ENCODE measurements at places on chromosomes 13 and 19.

DNA sequence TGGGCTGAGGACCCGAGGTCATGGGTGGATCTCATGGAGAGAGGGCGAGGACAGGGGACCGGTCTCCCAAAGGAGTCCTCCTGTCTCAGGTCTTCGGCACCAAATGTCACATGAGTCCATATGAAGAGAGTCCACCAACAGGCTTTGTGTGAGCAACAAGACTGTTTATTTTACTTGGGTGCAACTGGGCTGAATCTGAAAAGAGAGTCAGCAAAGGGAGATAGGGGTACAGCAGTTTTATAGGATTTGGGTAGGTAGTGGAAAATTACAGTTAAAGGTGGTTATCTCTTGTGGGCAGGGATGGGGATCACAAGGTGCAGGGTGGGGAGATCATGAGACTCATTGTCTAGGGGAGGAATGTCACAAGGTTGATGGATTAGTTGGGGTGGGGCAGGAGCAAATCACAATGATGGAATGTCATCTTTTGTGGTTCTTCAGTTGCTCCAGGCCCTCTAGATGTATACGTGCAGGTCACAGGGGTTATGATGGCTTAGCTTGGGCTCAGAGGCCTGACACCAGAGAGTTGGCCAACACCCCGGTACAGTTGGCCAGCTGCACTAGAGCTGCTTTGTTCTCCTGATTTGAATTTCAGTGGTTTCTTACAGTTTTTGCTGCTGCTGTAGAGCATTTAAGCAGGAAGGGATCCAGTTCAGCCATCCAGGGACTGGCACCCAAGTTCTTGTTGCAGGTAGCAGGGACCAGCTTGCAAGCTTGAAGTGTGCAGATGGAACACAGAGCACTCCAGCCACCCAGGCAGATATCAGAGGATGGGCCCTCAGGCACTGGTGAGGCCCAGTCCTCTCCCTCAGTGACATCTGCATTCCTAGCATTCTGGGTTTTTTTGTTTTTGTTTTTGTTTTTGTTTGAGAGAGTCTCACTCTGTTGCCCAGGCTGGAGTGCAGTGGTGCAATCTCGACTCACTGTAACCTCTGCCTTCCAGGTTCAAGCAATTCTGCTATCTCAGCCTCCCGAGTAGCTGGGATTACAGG lies 26.4 kb upstream of the IGFL1 start:
- no peak for DNase-seq

GRCh38 chr13:34116651-34117050 lies 298.7 kb downstream of the RFC3 start:
- no peak for DNase-seq

GRCh38 chr19:28456708-28457320 lies 756.1 kb downstream of the UQCRFS1 start:
- DNase-seq = no peak

DNA sequence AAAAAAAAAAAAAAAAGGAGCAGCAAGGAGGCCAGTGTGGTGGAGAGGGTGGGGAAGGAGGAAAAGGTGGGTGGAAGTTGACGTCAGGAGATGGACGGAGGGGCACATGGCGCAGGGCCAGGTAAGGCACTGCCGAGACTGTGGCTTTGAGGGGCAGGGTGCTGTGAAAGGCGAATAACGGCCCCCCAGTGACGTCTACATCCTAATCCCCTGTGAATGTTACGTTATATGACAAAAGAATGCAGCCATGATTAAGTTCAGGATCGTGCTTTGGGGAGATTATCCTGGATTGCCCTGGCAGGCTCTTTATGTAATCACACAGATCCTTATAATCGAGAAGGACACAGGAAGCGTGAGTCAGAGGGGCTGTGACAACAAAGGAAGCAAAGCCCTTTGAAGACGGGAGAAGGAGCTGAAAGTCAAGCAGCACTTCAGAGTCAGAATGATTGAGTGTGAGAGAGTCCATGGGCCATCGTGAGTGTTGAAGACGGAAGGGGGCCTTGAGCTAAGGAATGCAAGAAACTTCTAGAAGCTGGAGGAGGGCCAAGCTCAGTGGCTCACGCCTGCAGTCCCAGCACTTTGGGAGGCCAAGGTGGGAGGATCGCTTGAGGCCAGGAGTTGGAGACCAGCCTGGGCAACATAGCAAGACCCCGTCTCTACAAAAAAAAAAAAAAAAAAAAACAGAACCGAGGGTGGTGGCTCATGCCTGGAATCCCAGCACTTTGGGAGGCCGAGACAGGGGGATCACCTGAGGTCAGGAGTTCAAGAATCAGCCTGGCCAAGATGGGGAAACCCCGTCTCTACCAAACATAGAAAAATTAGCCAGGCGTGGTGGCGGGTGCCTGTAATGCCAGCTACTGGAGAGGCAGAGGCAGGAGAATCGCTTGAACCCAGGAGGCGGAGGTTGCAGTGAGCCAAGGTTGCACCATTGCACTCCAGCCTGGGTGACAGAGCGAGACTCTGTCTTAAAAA lies 13.8 kb upstream of the CEACAM16 start:
- DNase-seq = no peak

DNA sequence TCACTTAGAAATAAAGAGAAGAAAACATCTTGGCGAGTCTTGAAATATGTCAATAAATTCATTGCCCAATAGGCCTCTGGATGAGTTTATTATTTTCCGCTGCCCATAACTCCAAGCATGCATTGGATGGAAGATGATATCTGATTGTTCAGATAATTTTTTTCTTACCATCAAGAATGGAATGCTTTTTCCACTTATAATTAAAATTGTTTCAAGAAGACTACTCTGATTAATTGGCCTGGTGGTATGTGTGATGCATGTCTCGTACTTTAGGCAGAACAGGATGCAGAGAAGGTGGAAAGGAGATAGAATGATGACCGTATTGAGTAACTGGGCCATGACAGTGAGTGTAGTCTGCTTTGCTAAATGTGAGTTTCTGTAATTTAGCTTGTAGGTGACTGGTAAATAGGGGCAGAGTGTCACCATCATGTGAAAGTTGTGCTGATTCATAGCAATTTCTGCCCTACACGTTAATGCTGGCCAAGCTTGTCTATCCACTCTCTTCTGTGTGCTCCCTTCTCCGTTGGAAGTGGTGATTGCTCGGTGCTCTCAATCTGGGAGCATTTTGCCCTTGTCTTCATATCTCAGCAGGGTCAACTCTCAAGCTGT lies 13.5 kb upstream of the SPATA13 start:
- no peak for DNase-seq

DNA sequence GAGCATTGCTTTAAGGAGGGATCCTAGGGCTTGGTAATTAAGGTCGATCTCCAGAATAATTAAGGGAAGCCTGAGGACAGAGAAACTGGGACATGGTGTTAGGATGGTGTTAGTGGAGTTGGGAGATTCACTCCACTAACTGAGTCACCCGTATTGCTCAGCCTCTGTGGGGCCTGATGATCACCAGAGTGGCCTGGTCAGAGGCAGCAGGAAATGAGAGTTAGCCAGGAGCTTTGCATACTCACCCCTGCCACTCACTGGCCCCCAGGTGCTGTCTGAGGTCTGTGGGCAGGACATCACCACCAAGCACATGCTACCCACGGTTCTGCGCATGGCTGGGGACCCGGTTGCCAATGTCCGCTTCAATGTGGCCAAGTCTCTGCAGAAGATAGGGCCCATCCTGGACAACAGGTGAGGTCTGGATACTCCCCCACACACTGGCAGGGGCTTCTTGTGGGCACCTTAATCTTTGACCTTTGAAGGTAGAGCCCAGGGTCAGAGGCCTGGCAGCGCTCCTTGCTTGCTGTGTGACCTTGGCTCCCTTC lies 32.1 kb downstream of the PPP2R1A start:
- DNase-seq = no peak

- DNase-seq = no peak
Measured at GRCh38 chr19:53091413-53092254, 11.6 kb downstream of the ZNF160 start.

GRCh38 chr19:34667349-34668076 lies 9.4 kb downstream of the SCGB2B2 start:
- DNase-seq = no peak

GRCh38 chr13:94352057-94352456 lies 127.4 kb downstream of the DCT start:
- no peak for DNase-seq

GRCh38 chr13:31236211-31236786 lies 36.5 kb downstream of the B3GLCT start:
- DNase-seq = no peak

DNA sequence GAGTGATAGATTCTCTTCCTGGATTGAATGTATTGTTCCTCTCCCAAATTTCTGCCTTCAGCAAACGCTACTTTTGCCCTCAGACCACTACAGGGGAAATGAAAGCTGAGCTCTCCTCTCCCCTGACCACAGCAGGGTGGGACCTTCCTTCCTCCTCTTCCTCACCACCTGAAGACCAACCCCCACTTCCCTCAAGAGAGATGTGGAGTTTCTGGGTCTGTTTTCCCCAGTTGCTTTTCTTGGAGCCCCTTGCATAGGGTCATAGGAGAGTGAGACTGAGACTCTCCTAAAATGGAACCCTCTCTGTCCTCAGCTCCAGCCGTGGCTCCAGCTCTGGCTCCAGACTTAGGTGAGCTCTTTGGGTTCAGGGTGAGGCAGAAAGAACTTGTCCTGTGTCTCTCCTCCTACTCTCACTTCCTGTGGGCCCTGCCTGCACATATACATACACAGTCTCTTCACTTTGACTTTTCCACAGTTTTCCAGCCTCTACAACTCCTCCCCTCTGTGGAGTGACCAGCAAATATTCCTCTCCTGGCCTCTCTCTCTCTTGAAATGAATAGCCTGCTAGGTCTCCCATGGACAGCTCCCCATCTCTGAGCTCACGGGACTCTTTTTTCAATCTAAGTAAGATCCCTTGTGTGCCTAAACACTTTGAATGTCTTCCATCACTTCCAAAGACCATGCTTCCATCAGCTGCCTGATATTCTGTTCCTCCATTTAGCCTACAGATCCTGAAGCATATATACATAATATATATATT lies 19.2 kb upstream of the ZNF175 start:
- DNase-seq = no peak

DNA sequence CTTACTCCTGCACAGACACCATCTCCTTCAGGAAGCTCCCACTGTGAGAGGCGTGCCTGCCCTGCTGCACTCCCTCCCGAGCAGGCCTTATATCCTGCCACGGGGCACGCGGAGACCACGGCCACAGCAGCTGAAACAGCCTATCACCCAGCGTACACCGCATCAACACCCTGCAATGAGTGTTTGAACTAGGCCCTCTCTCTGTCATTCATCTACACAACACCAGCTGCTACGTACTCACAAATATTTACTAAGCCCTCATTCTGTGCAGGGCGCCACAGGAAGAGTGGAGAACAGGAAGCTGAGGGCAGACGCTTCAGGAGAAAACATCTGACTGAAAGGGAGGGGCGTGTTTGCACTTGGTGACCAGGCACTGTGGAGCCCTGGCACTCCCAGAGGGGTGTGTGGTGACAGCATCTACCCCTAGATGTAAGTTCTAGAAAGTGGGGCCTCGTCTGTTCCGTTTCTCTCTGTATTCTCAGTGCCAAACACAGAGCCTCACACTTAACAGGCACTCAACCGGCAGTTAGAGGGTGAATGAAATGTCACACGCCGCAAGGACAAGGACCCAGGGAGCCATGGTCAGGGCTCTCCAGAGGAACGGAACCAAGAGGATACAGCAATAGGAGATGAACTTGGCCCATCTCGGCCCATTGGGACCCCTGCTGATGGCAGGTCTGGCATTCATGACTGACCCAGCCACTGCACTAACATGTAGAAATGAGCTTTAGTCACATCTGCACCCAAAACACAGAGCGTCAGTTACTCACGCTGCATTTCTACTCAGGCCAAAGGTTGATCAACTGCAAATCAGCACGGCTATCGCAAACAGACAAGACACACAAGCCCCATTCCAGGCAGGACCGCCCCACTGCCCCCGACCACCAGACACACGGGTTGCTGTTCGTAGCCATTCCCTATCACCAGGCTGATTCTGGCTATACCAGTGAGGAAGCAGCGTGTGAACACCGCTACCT lies 15.7 kb downstream of the RANBP3 start:
- DNase-seq = no peak

DNA sequence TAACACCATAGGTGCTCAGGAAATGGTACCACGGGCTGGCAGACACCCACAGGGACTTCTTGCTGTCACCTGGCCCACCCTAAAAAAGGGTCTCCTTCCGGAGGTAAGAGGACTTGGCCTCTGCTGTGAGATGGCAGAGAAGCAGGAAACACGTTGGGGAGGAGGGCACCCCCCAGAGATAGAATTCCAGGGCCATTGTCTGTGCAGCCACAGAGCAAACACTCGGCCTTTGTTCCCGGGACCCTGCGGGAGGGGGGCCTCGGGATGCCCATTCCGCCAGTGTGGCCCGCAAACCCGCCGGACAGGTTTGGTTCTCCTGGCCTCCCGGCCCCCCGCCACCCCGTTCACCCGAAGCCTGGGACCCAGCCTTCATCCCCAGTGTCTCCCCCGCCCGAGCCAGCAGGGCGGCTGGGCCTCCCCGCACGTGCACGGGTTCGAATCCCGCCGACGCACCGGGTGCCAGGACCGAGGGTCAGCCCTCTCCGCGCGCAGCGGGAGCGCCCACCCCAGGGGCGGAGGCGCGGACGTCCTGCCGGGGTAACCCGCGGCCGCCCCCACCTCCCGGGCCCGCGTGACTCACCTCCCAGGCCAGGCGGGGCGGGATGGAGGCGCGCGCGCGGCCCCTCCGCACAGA lies 714 bp downstream of the PLPP2 start:
- DNase-seq = no peak

DNA sequence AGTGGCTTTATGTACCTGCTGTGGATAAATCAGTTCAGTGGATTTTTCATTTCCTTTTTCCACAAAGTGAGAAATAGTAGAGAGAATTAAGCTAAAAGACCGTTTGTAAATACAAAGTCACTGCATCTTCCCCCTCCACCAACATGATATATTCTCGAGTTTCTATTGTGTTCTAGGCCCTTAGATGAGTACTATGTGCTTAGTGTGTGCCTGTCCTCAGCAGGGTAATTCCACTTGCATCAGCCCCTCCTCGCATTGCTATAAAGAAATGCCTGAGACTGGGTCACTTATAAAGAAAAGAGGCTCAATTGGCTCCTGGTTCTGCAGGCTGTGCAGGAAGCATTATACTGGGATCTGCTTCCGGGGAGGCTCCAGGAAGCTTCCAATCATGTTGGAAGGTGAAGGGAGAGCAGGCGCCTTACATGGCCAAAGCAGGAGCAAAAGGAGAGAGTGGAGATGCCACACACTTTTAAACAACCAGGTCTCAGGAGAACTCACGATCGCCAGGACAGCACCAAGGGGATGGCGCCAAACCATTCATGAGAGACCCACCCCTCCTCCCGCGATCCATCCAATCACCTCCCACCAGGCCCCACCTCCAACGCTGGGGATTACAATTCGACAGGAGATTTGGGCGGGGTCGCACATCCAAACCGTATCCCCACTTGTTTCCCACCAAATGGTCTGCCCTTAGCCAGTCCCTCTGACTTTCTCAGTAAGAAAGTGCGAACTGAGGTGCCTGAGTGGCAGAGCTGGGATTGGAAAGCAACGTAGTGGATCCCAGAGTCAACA lies 102.3 kb upstream of the ABCC4 start:
- no peak for DNase-seq

Data from GOT3 (cell line).